Mesothelial cell of epicardium (in vitro differentiated cells): ENCODE measurements at places on chromosomes 6 and 20.
A peak's percentile ranks its signal among the peaks of the same experiment; 100 is the strongest.

- peaks cover 16% of the 10 kb centered on the region for H3K36me3 ChIP-seq
- peak; percentile 58 for DNase-seq
- H3K27me3 ChIP-seq, result no peaks in the 10 kb centered on the region
- H3K4me1 ChIP-seq, result peaks cover 34% of the 10 kb centered on the region
- peak overlapping the region; percentile 91 for H3K27ac ChIP-seq
Measured at GRCh38 chr20:4014031-4014474, 1.3 kb downstream of the RNF24 start.

DNA sequence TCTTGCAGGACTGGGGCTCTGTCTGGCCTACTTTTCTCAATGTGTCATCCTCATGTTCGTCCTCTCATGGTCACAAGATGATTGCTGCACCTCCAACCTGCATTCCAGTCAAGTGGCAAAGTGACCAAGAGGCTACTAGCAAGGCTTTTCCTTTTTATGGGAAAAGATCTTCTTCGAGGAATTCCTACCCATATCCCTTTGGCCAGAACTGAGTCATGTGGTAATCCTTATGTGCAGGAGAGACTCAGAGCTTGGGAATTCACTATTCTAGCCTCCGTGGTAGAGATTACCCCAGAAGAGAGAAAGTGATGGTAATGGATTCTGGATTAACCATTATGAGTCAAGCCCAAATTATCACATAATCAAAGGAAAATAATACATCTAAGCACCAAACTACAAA lies 162.7 kb downstream of the KCNQ5 start:
- H3K27ac ChIP-seq, result no peak overlapping the region
- H3K36me3 ChIP-seq, result no peaks in the 10 kb centered on the region
- H3K4me3 ChIP-seq, result no peak overlapping the region
- no peaks in the 10 kb centered on the region for H3K27me3 ChIP-seq
- DNase-seq, result no peak

DNA sequence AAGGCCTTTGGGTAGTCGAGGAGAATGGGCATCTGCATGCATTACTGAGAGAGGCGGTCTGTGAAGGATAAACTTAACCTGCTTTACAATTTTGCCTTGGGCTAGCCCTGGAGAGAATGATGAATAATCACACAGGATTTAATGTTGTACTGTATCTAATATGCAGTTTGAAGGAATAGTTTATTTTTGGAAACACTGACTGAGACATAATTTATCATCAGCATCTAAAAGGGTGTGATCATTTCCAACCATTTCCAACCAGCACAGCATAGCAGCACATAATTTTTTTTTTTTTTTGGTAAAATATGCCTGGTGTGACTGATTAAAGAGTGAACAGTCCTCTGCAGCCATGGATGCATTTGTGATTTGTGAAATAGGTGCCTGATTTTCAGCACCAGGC lies 519.5 kb downstream of the PHF3 start:
- H3K4me1 ChIP-seq, result no peaks in the 10 kb centered on the region
- no peaks in the 10 kb centered on the region for H3K36me3 ChIP-seq
- H3K4me3 ChIP-seq, result no peak overlapping the region
- H3K27me3 ChIP-seq, result no peaks in the 10 kb centered on the region

GRCh38 chr20:4102381-4102780 lies 87.0 kb upstream of the RNF24 start:
- no peaks in the 10 kb centered on the region for H3K27me3 ChIP-seq
- no peaks in the 10 kb centered on the region for H3K4me1 ChIP-seq
- H3K27ac ChIP-seq, result no peak overlapping the region
- DNase-seq, result no peak

GRCh38 chr20:16393836-16394235 lies 179.4 kb downstream of the KIF16B start:
- no peaks in the 10 kb centered on the region for H3K27me3 ChIP-seq
- H3K36me3 ChIP-seq, result peaks cover 19% of the 10 kb centered on the region
- H3K4me1 ChIP-seq, result peaks cover 16% of the 10 kb centered on the region
- no peak overlapping the region for H3K27ac ChIP-seq

DNA sequence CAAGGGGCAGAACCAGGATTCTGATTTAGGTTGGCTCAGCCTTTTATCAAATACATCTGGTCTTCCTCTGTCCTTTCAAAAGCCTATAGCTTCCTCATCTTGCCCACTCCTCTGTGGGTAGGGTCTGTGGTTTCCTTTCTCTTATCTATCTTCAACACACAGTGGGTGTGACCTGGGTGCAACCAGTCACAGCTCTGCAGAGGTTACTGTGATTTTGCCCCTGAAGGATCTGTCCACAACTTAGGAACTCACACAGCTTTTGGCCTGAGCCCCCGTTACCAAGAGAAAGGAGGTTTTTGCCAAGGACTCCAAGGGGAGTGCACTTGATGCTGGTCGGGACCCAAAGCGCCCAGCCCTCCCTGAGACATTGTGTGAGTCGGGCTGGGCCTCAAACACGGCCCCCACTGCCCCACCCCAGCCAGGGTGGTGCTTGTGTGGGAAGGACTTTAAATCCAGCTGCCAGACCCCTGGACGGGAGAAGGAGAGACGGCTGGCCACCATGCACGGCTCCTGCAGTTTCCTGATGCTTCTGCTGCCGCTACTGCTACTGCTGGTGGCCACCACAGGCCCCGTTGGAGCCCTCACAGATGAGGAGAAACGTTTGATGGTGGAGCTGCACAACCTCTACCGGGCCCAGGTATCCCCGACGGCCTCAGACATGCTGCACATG lies at the start of gene PI16:
PI16 (plus strand) TSS at position 477 of the 670 bp plus-strand sequence; CDS start at position 500, 23 bp downstream.
- H3K4me1 ChIP-seq, result no peaks in the 10 kb centered on the region
- no peaks in the 10 kb centered on the region for H3K36me3 ChIP-seq
- no peak within 1 kb of the TSS for H3K4me3 ChIP-seq
